T-cell (primary cell): ENCODE measurements at places on chromosomes 3 and 15.

DNA sequence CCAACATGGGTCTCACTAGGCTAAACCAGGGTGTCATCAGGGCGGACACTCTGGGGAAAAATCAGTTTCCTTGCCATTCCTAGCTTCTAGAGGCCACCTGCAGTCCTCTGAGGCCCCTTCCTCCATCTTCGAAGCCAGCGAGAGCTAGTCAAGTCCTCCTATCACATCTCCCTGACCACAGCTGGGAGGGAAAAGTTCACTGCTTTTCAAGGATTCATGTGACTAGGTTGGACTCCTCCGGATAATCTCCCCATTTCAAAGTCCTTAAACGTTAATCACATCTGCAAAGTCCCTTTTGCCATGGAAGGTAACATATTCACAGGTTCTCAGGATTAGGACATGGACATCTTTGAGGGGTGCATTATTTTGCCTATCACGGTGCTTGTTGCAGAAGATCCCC is 35.9 kb upstream of the MAP3K13 start:
- DNase-seq: no peak

DNA sequence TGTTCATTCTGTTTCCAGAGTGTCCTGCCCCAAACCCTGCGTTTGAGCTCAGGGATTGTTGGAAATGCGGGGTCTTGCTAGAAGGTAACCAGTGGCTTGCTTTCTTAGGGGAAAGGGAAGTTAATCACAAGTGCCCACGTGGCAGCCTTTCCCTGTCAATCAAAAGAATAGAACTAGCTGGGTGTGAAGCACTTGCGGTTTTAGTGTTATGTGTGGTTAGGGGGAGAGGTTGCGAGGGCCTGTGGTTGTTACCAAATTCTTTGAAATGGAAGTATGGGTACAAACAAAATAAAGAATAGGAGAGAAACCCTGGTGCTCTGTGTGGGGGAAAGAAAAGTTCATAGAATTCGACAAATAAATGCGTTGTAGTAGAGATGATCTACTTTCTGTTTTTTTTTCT is 67.6 kb downstream of the FNDC3B start:
- peak; percentile 48 for DNase-seq

GRCh38 chr3:151589311-151589710 is 128.4 kb upstream of the IGSF10 start:
- DNase-seq: no peak

DNA sequence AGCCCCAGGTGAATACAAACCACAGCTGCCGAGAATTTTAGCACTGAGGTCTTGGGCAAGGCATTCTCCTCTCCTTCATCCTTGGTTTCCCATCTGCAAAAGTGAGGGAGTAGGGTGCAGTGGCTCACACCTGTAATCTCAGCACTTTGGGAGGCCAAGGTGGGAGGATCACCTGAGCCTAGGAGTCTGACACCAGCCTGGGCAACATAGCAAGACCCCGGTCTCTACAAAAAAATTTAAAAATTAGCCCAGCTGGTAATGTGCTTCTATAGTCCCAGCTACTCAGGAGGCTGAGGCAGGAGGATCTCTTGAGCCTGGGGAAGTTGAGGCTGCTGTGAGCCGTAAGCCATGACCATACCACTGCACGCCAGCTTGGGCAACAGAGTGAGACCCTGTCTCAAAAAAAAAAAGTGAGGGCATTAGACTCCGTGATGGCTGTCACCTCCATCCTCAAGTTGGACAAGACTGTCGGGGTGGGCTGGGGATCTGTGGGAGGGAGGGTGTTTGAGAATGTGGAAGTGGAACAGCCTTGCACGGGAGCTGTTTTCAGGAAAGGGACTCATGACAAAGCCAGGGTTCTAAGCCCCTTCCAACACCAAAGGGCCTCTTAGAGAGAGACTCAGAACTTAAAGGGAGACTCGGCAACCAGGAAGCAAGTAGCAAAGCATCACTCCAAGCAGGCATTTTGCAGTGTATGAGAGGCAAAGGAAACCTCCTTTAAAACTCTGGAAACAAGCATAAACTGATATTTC is 46.0 kb upstream of the FURIN start:
- no peak for DNase-seq

GRCh38 chr3:196142202-196142956 is 60.5 kb upstream of the TFRC start:
- no peak for DNase-seq

- no peak for DNase-seq
Measured at GRCh38 chr3:38473229-38473628, 19.5 kb downstream of the ACVR2B start.

GRCh38 chr3:177478170-177478867 is 281.0 kb upstream of the TBL1XR1 start:
- no peak for DNase-seq
